Kidney (tissue), 22 donors: ENCODE measurements at places on chromosomes 1 and 21. TPM values are rescaled to one million over a fixed set of nuclear protein-coding genes. Genes with fewer than 3 reads are reported as not detected.

CASZ1 gene
- 33.0 TPM for total RNA-seq

- DNase-seq = no peak
- H3K27ac ChIP-seq = no peak overlapping the region
- H3K27me3 ChIP-seq = no peaks in the 10 kb centered on the region
- no peak overlapping the region for H3K4me3 ChIP-seq
These were observed 246.3 kb downstream of the SEC16B start for GRCh38 chr1:177723533-177723932.

RPRD2 gene
- total RNA-seq = 40.4 TPM

LGR6 gene
- 4.1 TPM for total RNA-seq

DNA sequence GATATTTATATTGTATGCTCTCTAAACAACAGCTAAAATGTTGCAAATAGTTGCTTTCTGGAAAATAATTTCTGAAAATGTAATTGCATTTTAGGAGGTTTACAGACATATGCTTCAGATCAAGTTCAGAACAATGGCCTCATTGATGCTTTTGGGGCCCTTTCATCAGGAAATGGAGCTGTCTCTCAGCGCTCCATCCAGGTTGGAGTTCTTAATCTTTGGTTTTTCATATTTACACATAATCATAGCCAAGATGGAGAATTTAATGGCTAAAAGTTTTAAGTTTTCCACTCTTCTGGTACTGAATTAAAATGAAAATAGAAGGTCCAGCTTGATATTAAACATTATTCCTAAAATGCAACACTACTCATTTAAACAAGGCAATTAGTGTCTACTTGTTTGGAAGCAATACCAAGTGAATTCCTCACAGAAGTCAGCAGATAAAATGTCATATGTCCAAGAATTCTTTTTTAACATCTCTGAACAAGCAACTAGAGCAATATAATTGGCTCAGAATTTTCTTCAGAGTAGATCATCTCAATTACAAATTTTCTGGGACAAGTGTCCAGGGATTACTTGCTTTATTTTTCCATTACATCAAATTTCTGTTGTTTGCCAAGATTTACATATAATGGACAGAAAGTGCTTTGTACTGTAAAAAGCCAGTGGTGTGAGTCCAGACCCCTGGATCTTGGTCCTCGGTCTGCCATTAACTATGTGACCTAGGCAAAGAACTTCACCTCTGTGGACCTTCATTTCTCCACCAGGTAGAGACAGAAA, 22.6 kb downstream of the CLCA1 start:
- H3K27ac ChIP-seq = no peak overlapping the region
- no peaks in the 10 kb centered on the region for H3K36me3 ChIP-seq
- DNase-seq = no peak

GRCh38 chr21:34335316-34335715, 28.5 kb upstream of the KCNE2 start:
- H3K27ac ChIP-seq = no peak overlapping the region
- no peaks in the 10 kb centered on the region for H3K36me3 ChIP-seq
- no peak overlapping the region for H3K4me3 ChIP-seq
- H3K4me1 ChIP-seq = no peaks in the 10 kb centered on the region
- H3K27me3 ChIP-seq = no peaks in the 10 kb centered on the region

- H3K27ac ChIP-seq = no peak overlapping the region
- H3K36me3 ChIP-seq = no peaks in the 10 kb centered on the region
These were observed 14.4 kb downstream of the MAPKAPK2 start for GRCh38 chr1:206699000-206699586.

GRCh38 chr1:156103521-156103947, 11.0 kb upstream of the LMNA start:
- no peaks in the 10 kb centered on the region for H3K36me3 ChIP-seq
- H3K4me1 ChIP-seq = peaks cover 35% of the 10 kb centered on the region
- peak overlapping the region; percentile 63 for H3K27ac ChIP-seq
- H3K4me3 ChIP-seq = no peak overlapping the region

DNA sequence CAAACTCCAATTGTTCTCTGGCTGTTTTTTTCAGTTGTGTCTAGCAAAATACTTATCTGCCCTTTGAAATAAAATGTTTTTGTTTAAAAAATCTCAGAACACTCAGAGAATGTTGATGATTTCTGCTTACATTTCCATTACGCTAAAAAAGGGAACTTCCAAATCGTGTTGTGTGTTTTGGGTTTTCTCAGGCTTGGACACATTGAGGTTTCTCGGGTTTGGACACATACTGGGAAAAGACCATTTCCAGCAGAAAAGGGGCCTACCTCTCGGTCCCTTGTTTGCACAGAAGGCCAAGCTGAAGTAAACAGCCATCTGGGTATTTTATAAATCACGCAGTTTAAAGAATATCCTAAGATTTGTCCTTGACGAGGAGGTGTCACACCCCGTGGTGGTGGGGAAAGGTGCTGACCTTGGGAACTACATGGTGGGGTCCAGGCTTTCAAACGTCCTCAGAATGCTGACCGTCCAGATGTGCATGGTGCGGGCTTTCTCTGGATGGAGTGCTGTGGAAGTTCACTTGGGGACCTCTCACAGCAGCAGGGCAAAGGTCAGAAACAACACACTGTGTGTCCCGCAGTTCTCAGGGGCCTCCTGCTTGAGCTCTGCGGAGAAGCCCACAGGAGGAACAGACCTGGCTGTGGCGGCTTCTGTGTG, 67.8 kb downstream of the SLC37A1 start:
- DNase-seq = no peak
- no peaks in the 10 kb centered on the region for H3K36me3 ChIP-seq
- H3K27ac ChIP-seq = no peak overlapping the region
- H3K4me1 ChIP-seq = no peaks in the 10 kb centered on the region
- H3K27me3 ChIP-seq = no peaks in the 10 kb centered on the region

DNA sequence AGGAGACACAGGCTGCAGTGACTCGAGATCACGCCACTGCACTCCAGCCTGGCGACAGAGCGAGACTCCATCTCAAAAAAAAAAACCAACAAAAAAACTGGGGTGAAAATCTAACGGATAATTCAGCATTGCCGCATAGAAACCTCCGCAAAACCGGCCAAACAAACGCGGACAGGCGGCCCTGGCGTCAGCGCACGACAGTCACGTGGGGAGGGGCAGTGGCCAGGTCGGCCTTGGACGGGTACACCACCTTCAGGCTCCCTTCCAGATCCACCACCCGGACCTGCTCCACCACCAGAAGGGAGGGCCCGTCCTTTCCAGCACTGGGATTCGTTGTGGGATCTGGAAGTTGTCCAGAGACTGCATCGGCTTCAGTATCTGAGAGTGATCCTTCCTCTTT, 8.4 kb downstream of the SMIM1 start:
- no peak overlapping the region for H3K27ac ChIP-seq
- H3K4me3 ChIP-seq = no peak overlapping the region
- no peaks in the 10 kb centered on the region for H3K27me3 ChIP-seq
- H3K36me3 ChIP-seq = peaks cover 31% of the 10 kb centered on the region

ODR4 gene
- 23.3 TPM for total RNA-seq

DNA sequence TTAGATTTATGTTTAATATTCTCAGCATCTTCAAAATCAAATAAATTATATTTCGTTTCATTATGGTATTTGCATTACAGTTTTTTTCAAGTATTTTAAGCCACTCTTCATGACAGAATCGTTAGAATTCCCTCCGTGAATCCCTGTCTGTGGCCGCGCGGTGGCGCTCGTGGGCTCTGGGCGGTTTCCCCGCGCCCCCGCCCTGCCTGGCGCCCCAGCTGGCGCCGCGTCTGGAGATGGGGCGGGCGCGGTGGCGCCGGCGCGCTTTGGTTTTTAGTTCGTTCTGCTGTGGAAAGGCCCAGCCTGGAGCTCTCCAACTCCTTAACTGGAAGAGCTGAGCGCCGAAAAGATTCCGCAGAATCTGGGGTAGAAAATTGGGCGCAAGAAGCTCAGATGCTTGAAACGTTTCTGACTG, 25.7 kb downstream of the PRMT2 start:
- DNase-seq = peak; percentile 81
- peaks cover 4% of the 10 kb centered on the region for H3K36me3 ChIP-seq
- no peaks in the 10 kb centered on the region for H3K4me1 ChIP-seq

TPTE gene
- not detected for total RNA-seq

NAV1 gene
- total RNA-seq = 23.0 TPM

GRCh38 chr1:156726549-156727226, 1.6 kb upstream of the METTL25B start:
- H3K4me3 ChIP-seq = peak overlapping the region; percentile 43
- peak; percentile 78 for DNase-seq
- H3K36me3 ChIP-seq = peaks cover 16% of the 10 kb centered on the region
- no peaks in the 10 kb centered on the region for H3K27me3 ChIP-seq

DNA sequence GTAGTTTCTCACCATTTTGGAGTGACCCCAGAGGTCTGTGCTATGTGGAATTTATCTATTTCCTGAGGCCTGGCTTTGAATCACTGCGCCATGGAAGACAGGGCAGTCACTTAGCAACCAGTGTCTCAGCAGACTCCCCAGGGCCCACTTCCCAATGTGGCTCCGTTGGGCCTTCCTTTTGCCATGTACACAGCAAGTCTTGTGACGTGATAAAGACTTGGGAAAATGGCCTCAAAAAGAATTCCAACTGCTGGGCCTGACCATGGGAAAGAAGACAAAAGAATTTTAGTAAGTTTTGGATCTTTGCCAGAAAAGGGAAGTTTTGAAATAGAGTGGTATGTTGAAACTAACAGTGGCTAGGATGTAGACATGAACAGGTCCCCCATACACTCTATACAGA, 36.2 kb downstream of the TLR5 start:
- H3K4me1 ChIP-seq = no peaks in the 10 kb centered on the region
- no peak overlapping the region for H3K4me3 ChIP-seq
- peak; percentile 27 for DNase-seq
- no peak overlapping the region for H3K27ac ChIP-seq
- no peaks in the 10 kb centered on the region for H3K36me3 ChIP-seq

DNA sequence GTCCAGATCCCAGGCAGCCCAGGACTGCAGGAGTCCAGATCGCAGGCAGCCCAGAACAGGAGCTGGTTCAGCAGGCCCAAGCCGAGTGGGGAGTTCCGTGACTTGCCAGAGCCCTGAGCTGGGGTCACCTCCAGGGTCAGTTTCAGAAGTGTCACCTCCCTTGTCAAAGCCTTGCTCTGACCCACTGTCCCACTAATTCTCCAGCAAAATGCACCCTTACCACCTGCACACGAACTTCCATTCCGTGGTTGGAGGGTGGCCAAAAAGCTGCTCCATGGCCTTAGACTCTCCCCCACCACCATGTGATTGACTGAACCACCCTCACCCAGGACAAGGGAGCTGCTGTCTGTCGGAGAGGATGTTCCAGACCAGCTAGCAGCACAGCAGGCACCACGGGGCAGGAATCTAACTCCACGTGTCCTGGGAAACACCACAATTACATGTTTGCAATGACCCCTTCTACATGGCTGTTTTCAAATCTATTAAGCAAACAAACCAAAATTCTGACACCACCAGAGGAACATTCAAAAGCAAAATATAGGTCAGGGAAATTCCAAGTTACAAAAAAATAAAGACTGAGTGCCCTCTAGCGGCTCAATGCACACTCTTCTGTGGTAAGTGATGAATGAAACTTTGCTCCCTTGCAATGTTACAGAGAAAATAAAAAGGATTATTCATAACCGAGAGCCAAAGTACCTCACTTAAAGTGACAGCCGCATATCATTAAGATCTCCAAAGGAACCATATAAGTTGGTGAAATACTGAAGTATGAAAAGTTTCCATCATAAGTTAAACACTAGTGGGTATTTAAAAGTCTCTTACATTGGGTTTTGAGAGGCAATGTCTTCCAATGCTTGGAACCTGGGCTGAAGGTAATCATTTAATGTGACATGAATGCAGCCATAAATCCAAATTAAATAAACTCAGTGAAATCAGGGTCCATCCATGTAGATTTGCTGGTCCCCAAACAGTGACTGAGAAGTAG, 76.3 kb downstream of the NPHP4 start:
- H3K27ac ChIP-seq = no peak overlapping the region
- H3K4me3 ChIP-seq = no peak overlapping the region
- no peaks in the 10 kb centered on the region for H3K27me3 ChIP-seq
- H3K4me1 ChIP-seq = peaks cover 8% of the 10 kb centered on the region

DNA sequence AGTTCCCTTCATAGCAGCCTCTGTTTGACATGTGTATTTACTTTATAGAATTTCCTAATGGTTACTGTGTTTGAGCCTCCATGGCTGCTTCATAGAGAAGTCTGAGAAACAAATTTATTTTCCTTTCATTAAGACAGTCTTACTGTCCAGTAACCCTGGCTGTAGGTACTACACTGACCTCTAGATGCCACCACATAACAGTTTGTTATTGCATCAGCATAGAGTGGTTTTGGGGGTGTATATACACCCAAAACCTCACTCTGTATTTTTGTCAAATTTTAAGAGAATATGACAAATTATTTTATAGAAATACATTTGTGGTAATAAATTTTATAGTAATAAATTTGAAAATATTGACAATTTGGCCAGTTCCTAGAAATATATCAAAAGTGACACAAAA, 57.3 kb downstream of the OBSCN start:
- no peak overlapping the region for H3K27ac ChIP-seq
- H3K4me1 ChIP-seq = no peaks in the 10 kb centered on the region
- no peak for DNase-seq
- no peaks in the 10 kb centered on the region for H3K27me3 ChIP-seq

SRGAP2C gene
- 29.1 TPM for total RNA-seq

GRCh38 chr1:52554267-52554640, 1.4 kb upstream of the TUT4 start:
- H3K4me3 ChIP-seq = peak overlapping the region; percentile 65
- H3K4me1 ChIP-seq = peaks cover 3% of the 10 kb centered on the region
- no peaks in the 10 kb centered on the region for H3K27me3 ChIP-seq
- DNase-seq = no peak
- H3K27ac ChIP-seq = no peak overlapping the region

LPAR3 gene
- total RNA-seq = 0.22 TPM

RPL5 gene
- total RNA-seq = 786 TPM

GRCh38 chr1:204826970-204827369, 43.7 kb upstream of the NFASC start:
- H3K4me1 ChIP-seq = peaks cover 4% of the 10 kb centered on the region
- H3K36me3 ChIP-seq = no peaks in the 10 kb centered on the region
- H3K27ac ChIP-seq = no peak overlapping the region
- H3K27me3 ChIP-seq = peaks cover 3% of the 10 kb centered on the region
- H3K4me3 ChIP-seq = no peak overlapping the region
- DNase-seq = no peak

- H3K27ac ChIP-seq = no peak overlapping the region
- no peaks in the 10 kb centered on the region for H3K36me3 ChIP-seq
- no peaks in the 10 kb centered on the region for H3K27me3 ChIP-seq
- H3K4me3 ChIP-seq = no peak overlapping the region
These were observed 61.4 kb upstream of the LRRN2 start for GRCh38 chr1:204746838-204747442.

GRCh38 chr1:230441183-230442029, 15.3 kb upstream of the PGBD5 start:
- no peak overlapping the region for H3K27ac ChIP-seq
- DNase-seq = no peak
- H3K27me3 ChIP-seq = no peaks in the 10 kb centered on the region
- no peak overlapping the region for H3K4me3 ChIP-seq
- H3K4me1 ChIP-seq = no peaks in the 10 kb centered on the region
- H3K36me3 ChIP-seq = no peaks in the 10 kb centered on the region

- H3K4me3 ChIP-seq = no peak overlapping the region
- no peaks in the 10 kb centered on the region for H3K4me1 ChIP-seq
- no peaks in the 10 kb centered on the region for H3K36me3 ChIP-seq
- no peak overlapping the region for H3K27ac ChIP-seq
- DNase-seq = no peak
These were observed 184.7 kb downstream of the TOMM20 start for GRCh38 chr1:234943836-234944402.
